Muscle of arm (tissue), 14 donors: ENCODE measurements at places on chromosomes 7 and 10. TPM values are rescaled to one million over a fixed set of nuclear protein-coding genes. Genes with fewer than 3 reads are reported as not detected.

GRCh38 chr10:1130995-1131790 is 75.0 kb downstream of the WDR37 start:
- DNase-seq, result no peak

GRCh38 chr10:33863352-33863751 is 528.9 kb upstream of the NRP1 start:
- no peak for DNase-seq

DNA sequence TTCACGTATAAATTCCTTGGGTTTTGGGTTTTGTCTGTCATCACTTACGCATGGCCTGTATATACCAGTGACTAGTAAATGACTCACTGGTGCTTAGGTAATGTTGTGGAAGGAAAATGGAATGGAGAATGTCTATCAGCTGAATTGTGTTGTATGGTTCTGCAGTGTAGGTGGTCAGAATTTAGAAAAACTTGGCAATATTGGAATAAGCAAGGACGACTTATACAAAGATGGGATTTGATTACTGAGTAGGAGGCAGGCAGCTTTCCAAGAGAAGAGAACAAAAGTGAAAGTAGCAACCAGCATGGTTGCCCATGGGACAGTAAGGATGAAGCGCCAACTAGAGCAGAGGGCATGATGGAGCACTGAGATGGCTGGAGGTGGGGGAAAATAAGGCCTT is 168.6 kb upstream of the CSTF2T start:
- no peak for DNase-seq

DNA sequence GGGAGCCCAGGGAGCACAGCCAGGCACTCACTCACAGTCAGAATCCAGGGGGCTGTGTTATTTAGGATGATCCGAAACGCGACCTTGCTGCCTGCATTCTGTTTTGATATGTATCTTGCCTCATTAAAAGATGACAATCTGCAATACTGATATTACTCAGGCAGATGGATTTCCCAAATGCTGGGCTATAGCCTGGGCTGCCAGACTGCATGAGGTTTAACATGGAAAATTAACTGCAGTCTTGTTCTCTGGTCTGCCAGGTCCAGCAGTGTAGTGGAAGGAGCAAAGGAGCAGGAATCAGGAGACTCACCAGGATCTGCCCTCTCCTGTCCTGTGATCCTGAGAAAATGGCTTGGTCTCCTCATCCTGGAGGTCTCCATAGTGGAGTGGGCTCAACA is 258.1 kb downstream of the PAXIP1 start:
- DNase-seq, result no peak

- DNase-seq, result no peak
Measured at GRCh38 chr10:43293677-43294057, 26.8 kb upstream of the RASGEF1A start.

- no peak for DNase-seq
Measured at GRCh38 chr7:17709127-17709526, 231.2 kb downstream of the SNX13 start.

The CYP3A7 gene
- polyA plus RNA-seq, result 0.95 TPM

The CFAP46 gene
- 0.50 TPM for polyA plus RNA-seq

The NUTM2E gene
- 1.1 TPM for polyA plus RNA-seq

The TSPAN33 gene
- polyA plus RNA-seq, result not detected

The ASB10 gene
- polyA plus RNA-seq, result 3.3 TPM

The UCMA gene
- 2.6 TPM for polyA plus RNA-seq
